Fibroblast of skin of right quadriceps (primary cell): ENCODE measurements at places on chromosomes 3 and 15.

DNA sequence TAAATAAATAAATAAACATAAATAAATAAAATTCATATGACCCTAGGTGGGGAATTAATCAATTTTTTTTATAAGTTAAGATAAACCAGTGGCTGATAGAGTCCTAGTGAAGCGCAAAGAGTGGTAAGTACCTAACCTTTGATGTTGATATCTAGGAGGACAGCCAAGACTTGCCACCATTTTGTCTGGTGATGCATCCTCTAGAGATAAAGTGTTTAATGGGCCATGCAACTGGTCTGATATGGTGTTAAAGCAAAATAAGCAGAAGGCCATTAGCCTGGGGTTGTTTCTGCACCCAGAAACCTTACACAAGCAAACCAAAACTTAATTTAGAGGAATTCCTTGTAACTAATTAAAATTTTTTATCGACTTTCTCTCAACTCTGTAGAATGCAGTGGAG, 9.6 kb upstream of the USP8 start:
- no peak for DNase-seq

DNA sequence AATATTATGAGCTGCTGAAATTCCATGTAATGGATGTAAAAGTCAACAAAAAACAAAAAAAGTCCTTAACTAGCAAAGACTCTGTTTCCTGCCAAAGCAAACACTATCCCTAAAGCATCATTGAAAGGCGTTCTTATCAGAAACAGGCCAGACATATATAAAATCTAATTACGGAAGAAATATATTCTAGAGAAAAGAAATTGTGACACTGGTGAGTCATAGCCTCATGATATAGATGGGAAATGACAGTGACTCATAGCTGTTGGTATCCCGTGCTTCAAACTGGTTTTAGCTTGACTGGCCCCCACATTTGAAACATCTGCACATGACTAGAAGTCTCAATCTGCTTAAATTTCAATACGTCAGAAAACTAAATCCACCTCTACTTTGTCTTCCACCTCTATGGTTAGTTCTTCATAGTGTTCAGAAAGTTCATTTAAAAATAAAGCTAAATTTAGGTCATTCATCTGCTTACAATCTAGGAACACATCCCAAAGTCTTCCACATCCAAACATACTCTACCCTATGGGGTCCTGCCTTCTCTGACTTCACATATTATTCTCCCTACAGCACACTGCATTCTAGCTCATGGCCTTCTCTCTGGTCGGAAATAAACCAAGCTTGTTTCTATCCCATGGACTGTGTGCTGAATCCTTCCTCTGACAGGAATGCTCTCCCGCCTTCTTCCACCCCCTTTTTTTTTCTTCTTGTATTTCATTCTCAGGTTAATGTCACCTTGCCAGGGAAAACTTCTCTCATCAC, 456.3 kb upstream of the ARRDC4 start:
- DNase-seq = peak; percentile 65

GRCh38 chr15:71334873-71335272, 219.6 kb downstream of the THSD4 start:
- DNase-seq = peak; percentile 39

DNA sequence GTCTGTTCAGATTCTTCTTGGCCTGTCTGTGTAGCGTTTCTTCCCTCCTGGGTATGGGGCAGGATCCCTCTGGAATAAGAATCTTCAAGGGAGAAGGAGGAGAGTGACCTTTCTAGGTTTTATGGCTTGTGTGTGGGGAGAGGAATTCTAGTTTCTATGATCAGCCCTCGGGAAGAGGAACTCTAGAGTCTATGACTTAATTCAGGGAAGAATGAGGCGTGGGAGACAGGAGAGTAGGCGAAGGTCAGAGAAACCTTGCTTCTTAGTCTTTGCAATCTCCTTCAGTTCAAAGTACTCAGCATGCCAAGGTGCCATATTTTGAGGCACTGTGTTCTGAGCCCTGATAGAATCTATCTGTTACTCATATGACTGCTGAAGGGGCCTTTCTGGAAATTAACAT, 99.2 kb upstream of the C3orf80 start:
- DNase-seq = no peak

GRCh38 chr3:14877469-14877868, 58.7 kb downstream of the FGD5 start:
- no peak for DNase-seq

GRCh38 chr3:36811768-36812167, 47.4 kb upstream of the DCLK3 start:
- no peak for DNase-seq

DNA sequence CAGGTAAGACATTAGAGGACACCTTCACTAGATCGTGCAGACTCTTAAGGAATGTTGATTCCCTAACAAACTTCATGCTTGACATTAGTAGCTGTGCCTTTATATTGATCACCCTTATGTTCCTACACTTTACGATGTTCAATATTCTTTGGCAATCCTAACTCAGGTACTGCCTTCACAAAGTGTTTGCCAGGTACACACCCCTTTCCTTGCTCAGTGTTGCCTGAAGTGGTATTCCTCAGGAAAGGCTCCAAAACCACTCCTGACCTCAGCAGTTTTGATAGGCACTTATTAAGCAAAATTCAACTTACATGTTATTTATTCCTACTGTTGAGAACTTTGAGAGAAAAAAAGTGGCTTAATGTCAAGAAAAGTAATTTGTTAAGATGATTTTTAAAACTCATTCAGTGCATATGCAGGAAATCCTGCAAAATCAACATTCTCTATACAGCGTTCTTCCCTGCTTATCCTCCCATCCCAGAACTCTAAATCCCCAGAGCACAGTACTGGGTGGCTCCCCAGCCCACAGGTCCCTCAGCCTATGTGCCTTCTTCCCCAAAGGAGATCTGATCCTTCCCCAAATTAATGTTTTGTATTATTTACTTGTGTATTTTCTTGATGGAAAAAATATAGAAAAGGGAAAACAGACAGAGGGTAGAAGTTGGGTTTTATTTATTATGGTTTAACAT, 260.7 kb downstream of the MECOM start:
- no peak for DNase-seq

GRCh38 chr15:60389261-60390077, 8.3 kb downstream of the ANXA2 start:
- DNase-seq = no peak

- no peak for DNase-seq
Observed at GRCh38 chr3:10813425-10813824, 2.6 kb upstream of the SLC6A11 start.

- DNase-seq = no peak
Observed at GRCh38 chr3:196996454-196997265, 28.0 kb upstream of the PIGZ start.

DNA sequence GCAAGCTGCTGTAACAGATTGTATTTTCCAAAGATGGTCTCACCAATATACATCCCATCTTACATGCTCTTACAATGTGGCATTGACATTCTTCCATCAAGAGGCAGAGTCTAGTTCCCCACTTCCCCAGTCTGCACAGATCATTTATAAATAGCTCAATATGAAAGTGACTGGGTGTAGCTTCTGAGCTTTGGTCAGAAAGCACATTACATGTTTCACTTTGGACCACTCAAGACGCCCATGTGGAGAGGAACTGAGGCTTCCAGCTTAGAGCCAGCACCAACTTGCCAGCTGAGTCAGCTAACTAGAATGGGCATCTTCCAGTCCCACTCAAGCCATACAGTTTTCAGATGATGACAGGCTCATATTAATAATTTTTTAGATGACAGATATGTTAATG, 45.5 kb downstream of the GREM1 start:
- no peak for DNase-seq

DNA sequence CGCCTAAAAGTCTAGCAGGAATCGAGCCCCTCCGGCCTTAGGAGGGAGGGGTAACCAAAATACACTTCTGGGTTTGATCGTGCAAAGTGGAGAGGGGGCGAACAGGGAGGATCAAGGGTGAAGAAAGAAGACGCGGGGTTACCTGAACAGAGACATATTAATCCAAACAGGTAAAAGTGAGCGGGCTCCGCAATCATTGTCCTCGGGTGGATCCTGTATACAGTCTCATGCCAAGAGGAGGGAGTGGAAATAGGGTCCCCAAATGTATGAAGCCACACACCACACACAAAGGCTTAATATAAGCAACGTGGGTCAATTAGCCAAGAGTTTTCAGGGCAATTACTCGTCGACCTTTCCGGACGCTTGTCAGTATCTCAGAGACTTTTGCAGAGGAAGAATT, 749.5 kb downstream of the ROBO1 start:
- no peak for DNase-seq

- DNase-seq = no peak
Observed at GRCh38 chr15:69275074-69275670, 23.5 kb upstream of the PAQR5 start.

GRCh38 chr3:189898559-189899153, 222.0 kb downstream of the P3H2 start:
- peak; percentile 11 for DNase-seq

DNA sequence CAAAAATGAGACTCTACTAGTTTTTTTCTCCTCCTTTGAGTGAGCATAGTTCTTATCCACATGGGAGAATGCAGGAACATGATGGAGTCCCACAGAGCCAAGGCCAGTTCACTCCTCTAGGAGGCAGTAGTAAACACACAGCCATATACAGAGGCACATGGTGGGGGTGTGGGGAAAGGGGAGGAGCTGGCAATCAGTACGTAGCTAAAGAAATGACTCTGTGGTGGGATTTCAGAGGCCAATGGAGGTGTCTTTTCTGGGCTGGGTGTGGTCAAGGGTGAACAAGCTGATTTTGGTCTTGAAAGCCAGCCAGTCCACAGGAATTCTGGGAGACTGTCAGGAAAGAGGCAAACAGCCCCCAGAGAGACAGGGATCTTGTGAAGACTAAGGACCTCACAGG, 6.6 kb upstream of the RAB11A start:
- DNase-seq = peak; percentile 66

DNA sequence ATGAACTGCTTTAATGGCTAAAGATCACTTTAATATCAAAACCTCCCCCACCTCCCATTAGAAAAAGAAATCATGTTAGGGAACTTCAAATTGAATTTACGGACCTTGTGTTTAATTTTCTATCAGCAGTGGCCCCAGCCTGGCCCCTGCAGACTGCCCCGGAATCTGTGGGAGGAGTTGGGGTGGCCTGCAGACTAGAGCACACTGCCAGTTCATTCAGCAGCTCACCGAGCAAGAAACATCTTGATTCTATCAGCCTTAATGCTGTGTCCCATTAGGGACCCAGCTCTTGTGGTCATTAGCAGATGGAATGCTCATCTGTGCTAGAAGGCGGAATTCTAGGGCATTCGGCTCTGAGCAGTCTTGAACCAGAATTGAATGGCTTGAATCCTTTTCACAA, 54.2 kb downstream of the FLNB start:
- DNase-seq = peak; percentile 85

DNA sequence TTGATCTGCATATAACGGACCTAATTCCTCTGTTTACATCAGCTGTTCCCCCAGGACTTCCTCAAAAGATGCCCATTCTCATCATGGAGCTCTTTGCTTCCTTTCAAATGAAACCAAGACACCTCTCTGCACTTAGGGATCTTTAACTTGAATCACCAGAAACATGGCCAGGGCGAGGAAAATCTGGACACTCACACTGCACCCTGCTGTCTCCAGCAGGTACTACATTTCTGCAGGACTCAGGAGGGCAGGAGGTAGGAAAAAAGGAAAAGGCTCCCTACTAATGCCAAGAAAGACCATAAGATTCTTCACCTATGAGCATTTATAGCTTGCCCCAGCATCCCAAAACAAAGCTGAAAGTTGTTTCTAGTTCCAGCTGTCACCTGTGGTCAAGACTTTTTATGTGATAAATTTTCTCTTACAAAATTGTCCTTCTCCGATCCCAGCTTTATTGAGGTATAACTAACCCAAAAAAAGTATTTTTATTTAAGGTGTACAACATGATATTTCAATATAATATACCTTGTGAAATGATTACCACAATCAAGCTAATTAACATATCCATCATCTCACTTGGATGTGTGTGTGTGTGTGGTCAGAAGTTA, 87.3 kb upstream of the C15orf61 start:
- peak; percentile 53 for DNase-seq

- no peak for DNase-seq
Observed at GRCh38 chr15:83198476-83198875, 9.1 kb downstream of the HDGFL3 start.

DNA sequence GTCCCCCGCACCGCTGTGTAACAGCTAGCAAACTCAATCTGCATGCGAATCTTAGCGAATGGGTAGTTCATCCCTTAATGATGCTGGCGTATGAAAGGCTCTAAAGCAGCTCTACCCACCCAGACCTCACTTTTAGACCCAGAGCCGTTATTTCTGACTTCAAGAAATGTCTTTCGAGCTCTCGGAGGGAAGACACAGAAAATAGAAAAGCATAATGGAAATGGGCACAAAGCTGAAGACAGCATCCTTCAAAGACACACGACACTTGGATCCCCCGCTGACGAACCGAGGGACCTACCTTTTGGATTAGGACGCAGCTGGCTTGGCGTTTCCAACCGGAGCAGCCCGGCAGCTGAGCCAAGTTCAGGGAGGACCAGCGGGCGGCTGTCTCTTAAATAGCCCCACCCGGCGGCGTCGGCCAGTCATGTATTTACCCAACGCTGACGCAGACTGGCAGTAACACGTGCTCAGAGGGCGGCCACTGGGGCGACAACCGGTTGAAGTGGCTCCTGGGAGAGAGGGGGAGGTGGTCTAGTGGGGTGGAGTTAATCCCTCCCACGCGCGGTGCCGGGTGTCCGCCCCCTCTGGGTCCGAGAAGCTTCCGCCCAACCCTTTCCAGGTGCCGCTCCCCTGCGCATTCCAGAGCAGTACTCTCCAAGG, 1.5 kb downstream of the CCK start:
- no peak for DNase-seq

DNA sequence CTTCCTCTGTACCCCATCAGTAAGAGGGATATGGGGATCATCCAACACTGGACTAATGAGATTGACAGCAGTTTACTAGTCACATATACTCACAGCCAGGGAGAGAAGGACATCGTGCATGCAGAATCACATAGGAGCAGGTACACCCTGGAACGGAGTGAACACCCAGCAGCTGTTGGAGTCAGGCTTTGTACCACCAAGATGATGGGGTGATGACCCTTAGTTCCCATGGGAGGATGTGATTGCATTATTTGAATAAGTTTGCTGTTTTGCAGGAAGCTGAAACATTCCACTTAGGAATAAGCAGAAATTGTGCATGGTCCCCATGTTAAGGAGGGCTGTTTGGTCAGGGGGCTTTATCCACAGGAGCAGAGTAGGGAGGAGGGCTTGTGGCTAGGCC, 482.7 kb upstream of the PDZRN3 start:
- DNase-seq = no peak

DNA sequence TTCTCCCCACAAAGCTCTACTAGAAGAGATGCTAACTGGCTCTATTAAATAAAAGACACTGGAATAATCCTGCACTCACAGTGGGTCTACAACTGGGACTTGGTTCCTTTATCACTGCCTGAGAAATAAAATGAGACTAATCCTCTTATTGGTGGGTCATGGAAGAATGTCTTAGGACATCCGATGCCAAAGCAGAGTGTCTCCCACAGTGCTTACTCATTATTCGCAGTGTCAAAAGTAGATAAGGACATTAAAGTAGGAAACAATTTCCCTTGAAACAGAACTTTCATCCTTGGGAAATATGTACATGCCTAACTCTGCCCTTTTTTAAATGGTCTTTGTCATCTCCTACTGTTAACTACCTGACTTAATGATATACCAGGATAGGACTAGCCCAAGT, 71.5 kb downstream of the GSK3B start:
- no peak for DNase-seq
